Stimulated activated CD8-positive, alpha-beta memory T cell treated with anti-CD3 and anti-CD28 coated beads, Interleukin-7, amount 100 ng/mL, for 1 hour (primary cell): ENCODE measurements at places on chromosomes 2 and 18.

GRCh38 chr2:36376992-36377738, 21.6 kb downstream of the CRIM1 start:
- no peak for DNase-seq

GRCh38 chr2:96163768-96164429, 18.7 kb upstream of the DUSP2 start:
- no peak for DNase-seq

DNA sequence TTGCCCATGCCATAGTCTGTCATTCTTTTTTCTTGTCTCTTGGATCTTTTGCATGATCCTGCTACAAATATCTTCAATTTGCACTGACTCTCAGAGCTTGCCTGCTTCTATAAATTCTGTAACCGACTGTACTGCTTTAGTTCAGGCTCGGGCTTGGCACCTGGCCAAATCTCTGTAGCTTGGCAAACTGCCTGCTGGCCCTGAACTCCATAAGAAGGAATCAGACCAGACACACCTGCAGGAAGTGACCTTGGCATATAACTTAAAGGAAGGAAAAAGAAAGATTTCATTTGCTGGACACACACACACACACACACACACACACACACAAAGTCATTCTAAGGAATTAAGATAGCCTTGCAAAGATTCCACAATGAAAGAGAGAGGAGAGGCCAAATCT, 291.2 kb upstream of the DDX18 start:
- DNase-seq: no peak

DNA sequence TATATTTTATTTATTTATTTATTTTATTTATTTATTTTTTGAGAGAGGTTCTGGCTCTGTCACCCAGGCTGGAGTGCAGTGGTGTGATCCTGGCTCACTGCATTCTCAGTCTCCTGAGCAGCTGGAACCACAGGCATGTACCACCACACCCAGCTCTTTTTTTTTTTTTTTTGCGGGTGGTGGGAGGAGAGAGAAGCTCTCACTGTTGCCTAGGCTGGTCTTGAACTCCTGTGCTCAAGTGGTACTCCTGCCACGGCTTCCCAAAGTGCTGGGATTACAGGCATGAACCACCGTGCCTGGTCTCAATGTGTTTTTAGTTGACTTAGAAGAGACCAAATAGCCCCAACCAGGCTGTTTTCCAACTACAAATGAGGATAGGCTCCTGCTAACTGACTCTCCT, 80.7 kb downstream of the PDCL3 start:
- DNase-seq: no peak

DNA sequence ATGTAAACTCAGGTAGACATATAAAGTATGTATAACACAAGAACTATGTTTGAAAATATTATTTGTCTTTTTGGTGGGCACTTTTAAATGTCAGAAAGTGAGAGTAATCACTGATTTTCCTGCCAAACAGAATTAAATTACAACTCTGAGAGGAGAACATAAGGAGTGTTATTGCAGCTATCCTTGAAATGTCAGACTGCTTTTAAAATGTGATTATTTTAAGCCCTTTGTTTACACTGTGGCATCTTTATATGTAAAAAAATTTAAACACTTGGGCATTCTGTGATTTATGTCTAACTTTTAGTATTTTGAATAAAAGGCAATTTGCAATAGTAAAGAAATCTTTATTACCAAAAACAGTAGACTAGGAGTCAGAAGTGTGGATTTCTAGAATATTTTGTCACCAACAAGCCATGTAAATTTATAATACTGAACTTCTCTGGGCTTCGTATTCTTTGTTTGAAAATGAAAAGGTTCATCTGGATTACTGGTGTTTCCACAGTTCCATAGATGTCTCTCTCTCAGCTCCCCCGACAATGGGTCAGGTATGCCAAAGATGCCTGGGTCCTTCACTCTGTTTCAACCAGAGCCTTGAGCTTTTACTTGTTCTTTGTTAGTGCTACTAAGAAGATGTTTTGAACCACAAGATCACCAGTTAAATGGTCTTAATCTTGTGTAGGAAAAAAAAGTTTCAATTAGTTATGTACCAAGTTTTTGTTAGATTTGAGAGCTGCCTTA, 38.8 kb downstream of the GULP1 start:
- DNase-seq: no peak

DNA sequence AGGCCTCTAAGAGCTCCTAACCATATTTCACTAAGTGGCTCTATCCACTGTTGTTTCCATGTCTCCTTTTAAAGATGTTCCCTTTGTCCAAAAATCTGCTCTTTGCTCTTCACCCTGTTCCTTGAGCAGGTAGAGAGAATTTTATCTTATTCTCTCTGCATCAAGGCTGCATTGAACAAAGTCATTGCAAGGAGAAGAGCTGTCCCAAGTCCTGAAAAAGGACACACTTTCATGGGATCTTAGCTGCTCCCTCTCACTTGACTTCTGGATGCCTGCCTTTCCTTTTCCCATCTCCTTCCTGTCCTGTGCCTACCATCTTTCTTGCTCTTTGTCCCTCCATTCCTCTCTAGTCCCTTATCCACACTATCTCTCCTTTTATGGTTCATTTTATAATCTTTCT, 235.2 kb upstream of the THSD7B start:
- no peak for DNase-seq

- DNase-seq: no peak
These were observed 1.4 kb upstream of the TUBA4B start for GRCh38 chr2:219251656-219252055.

GRCh38 chr2:238488347-238488826, 61.7 kb downstream of the ASB1 start:
- no peak for DNase-seq

DNA sequence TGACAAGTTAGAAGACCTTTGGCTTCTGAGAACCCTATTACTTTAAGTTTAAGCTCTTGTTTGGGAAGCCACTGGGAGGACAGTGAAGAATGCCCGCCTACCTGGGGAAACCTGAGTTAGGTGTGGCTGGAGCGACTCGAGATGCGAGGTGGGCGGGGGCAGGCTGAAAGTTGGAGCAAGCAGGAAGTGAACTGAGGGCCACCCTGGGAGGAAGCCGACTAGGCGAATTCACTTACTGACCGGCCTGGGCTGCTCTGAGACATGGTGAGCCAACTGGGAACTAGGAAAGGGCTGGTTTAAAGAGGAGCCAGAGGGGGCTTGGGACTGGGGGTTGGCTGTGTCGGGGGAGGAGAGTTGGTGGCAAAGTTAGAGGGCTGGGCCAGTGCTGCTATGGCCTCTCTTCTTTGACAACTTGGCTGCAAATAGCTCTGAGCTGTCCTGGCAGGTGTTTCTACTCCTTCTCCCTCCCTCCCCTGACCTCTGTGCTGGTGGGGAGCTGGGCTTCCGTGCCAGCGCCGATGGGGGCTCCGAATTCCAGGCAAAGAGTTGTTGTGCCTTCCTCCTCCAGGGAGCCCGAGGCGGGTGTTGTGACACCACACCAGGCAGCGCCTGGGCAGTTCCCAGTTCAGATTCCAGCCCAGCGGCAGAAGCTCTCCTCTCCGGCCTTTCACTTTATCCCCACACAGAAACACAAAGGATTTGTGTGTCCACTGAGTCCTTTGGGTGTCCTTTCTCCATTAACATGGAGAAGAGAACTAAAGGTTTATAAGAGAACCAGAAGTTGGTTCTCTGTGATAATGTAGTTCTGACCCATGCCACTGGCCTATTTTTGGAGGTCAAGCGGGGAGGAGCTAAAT, at the start of gene VAMP8:
Gene VAMP8, plus strand, starts transcription at position 201 of the 857 bp plus-strand sequence. Its CDS starts 61 bp downstream, at position 262.
- DNase-seq: peak; percentile 41

GRCh38 chr18:28161608-28162599, 15.0 kb downstream of the CDH2 start:
- DNase-seq: no peak

GRCh38 chr2:230694241-230694640, 18.4 kb upstream of the CAB39 start:
- DNase-seq: no peak

DNA sequence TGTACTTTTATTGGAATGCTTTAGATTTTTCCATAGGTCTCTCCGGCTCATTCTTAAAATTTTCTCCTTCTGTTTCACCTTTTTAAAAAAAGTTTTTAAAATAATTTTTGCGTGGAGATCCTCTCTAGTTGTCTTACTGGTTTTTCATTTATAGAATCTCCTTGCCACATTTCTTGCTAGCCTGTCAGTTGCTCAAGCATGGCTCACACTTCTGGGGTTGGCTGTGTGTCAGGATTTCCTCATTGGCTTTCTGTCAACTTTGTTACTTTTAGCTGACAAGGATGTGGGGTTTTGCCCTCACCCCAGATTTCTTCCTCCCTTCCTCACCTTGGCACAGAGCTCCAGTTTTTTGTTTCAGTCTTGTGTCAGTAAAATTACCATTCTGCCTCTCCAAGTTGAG, 124.6 kb downstream of the ZNF407 start:
- DNase-seq: no peak

DNA sequence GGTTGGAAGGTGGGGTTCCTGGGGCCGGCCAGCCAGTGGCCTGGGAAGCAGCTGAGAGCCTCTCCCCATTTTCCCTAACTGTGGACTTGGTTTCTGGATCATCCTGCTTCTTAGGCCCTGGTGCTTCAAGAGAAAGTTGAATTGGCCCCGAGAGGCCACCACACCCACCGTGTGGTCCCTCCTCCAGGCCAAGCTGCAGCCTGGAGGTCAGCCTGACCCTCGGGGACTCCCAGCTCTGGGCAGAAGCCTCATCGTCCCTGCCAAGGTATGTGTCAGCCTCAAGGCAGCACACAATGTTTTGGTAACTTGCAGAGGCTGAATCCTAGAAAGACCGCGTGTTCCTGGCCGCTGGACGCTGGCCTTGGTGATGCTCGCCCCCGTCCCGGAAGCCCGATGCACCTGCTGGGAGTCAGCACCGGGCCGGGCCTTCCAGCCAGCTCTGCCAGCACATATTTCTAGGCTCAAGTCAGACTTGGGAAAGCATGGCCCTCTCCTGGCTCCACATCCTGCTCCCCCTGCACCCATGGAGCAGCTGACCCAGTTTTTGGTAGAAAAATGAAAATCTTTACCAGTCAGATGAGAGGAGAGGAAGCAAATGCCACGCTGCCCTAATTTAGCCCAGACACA, 72.6 kb downstream of the ACTR2 start:
- no peak for DNase-seq

GRCh38 chr2:25587361-25587760, 86.0 kb downstream of the DTNB start:
- no peak for DNase-seq

GRCh38 chr2:70381821-70382220, 80.0 kb upstream of the FAM136A start:
- no peak for DNase-seq

DNA sequence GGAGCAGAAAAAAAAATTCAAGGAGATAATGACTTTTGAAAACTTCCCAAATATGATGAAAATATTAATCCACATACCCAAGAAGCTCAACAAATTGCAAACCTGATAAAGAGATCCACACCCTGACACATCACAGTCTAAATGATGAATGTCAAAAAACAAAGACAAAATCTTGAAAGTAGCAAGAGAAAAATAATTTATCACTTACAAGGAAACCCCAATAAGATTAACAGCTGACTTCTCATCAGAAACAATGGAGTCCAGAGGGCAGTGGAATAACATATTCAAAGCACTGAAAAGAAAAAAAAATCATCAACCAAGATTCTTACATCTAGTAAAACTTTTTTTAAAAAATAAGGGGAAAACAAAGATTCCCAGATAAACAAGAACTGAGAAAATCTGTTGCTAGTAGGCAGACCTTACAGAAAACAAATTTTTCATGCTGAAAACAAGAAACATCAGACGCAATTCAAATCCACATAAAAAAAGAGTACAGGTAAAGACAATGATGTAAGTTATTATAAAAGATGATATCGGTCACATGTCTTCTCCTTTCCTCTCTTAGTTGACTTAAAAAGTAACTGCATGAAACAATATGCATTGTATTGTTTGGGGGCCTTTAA, 21.3 kb downstream of the SLC66A2 start:
- DNase-seq: no peak

DNA sequence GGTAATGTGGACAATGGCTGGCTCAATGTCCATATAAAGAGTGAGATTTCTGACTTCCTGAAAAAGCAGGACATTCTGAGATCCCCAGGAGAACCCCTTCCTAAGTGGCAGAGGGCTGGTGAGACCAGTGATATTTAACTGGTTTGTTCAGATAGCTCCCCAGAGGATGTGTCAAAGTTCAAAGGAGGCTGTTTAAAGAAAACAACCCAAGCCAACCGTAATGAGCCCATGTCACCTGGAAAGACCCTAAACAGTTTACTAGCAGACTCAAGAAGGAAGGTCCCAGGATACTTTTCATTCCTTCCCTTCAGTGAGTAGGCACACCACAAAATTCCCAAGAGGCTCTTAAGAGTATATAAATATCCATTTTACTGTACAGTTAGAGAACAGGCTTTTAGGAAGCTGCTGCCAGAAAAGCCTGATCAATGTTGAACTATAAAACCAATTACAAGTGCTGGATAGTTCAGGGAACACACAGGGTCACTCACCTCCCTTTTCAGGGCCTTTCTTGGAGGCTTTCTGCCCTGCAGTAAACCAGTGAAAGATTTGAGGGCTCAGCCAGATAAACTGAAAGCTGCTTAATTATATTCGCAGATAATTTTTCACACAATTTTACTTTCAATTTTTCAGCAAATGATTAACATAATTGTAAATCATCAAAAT, 293.5 kb downstream of the ASXL3 start:
- no peak for DNase-seq

DNA sequence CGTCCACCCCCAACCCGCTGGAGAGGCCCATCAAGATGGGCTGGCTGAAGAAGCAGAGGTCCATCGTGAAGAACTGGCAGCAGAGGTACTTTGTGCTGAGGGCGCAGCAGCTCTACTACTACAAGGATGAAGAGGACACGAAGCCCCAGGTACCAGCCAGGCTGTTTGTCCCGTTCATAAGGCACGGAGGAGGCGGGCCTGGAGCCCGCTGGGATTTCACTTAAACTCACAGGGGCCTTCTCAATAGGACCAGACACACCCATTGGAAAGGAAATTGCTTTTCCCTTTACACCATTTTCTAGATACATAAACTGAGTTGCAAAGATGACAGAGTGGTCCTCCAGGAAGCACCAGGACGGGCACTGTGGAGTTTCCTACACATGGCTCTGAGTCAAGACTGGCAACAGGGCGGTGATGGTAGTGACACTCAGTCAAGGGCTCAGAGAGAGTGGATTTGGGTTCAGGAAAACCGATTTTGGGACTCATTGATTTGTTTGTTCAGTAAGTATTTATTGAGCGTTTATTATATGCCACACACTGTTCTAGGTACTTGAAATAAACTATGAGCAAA, 40.7 kb downstream of the ARHGAP25 start:
- no peak for DNase-seq
